Stimulated activated CD4-positive, alpha-beta T cell treated with anti-CD3 and anti-CD28 coated beads, TNF-alpha, amount 100 ng/mL, for 1 hour (primary cell): ENCODE measurements at places on chromosomes 1 and 21.

- DNase-seq = no peak
Observed at GRCh38 chr1:108502624-108503023, 52.5 kb downstream of the NBPF6 start.

DNA sequence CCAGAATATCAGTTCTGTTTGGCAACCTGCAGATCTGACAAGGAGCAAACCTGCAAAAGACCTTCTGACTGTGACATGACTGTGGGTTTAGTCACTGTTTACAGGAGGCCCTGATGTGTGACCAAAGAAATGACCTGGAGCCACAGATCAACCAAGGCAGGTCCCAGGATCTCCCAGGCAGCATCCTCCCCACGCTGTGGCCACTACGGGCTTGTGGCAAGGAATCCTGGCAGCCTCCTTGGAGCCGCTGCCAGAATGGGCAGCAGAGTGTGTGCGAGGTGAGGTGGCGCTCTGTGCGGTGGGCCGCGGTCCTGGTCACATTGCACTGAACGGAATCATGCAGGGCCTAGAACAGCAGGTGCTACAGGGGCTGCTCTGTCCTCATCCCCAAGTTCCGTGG lies 15.9 kb downstream of the MCM3AP start:
- no peak for DNase-seq

DNA sequence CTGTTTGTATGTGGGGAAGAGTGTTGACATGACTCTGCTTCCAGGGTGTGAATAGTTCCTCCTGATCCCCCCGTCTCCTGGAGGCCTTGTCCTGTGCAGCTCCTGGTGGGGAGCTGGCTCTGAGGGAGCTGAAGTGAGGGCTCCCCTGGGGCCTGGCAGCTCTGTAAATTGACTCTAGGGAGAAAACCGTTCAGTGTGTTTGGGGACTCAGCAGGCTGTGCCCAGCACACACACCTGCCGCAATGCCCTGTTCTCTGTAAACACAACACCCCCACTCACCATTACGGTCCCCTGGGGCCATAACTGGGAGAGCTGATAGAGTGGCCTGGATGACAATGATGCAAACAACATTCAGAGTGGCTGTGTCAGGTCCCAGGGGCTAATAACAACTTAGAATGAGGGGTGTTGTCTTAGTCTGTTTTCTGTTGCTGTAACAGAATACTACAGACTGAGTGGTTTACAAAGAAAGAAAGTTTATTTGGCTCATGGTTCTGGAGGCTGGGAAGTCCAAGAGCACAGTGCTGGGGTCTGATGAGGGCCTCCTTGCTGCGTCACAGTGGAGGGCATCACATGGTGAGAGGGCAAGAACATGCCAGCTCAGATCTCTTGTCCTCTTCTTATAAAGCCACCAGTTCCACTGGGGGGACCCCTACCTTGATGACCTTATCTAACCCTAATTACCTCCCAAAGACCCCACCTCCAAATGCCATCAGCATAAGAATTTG lies 15.3 kb downstream of the ADORA1 start:
- DNase-seq = no peak

GRCh38 chr1:183873642-183874041 lies 68.7 kb downstream of the RGL1 start:
- DNase-seq = no peak
